CD4-positive, CD25-positive, alpha-beta regulatory T cell (primary cell): ENCODE measurements at places on chromosomes 4 and X. TPM values are rescaled to one million over a fixed set of nuclear protein-coding genes. Genes with fewer than 3 reads are reported as not detected.

Gene DIPK2B
- not detected for polyA plus RNA-seq

Gene GAGE13
- polyA plus RNA-seq, result not detected

Gene PNMA3
- polyA plus RNA-seq, result 0.57 TPM

Gene SCML2
- polyA plus RNA-seq, result 0.38 TPM

Gene KCND1
- 0.05 TPM for polyA plus RNA-seq

Gene OPRPN
- not detected for polyA plus RNA-seq

DNA sequence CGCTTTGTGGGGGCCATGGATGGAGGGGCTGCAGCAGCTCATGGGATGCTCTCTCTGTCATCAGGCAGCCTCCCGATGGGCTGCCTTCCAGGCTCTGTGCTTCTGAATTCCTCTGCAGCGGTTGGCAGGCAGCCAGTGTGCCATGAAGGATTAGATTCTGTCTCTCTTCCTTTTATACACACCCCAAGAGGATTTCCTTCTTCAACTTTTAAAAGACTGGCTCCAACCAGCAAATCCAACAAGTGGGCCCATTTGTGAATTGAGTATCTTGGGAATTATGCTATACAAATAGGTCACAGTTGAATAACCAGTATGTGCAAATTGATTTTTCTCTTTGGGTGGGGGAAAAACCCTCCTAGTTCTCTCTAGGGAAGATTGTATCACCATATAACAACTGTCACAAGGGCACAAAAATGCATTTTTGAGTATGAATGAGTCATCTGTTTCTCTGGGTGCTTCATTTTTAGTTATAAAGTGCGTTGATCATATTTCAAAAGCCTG is 96.8 kb upstream of the FAT1 start:
- no peak for DNase-seq

GRCh38 chr4:87390551-87390890 is 467 bp downstream of the HSD17B11 start:
- DNase-seq, result no peak

- DNase-seq, result no peak
Observed at GRCh38 chrX:131588995-131589394, 45.1 kb downstream of the OR13H1 start.

DNA sequence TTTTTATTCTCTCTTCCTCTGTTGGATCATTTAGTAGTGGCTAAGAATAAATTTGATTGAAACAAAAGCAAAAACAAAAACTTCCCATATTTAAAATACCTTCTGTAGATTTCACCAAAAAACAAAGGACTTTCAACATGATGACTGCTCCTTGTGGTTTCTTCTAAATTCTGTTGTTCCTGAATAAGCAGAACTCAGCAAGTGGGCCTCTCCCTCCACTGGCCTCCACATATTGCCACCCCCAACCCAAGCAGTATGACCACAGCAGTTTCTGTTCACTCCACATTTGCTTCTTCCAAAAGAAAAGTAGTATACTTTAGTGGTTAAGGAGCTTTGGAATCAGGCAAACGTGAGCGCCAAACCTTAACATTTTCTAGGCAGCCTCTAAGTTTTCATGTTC is 114.7 kb downstream of the COX18 start:
- DNase-seq, result no peak

GRCh38 chr4:88021824-88022223 is 14.4 kb downstream of the PKD2 start:
- DNase-seq, result no peak

GRCh38 chrX:154486396-154487207 is at the start of gene UBL4A:
TSS of gene UBL4A (minus strand) at chrX:154486615. CDS start at chrX:154486584, 31 bp downstream.
- DNase-seq, result peak; percentile 44
